Ecto neural progenitor cell (in vitro differentiated cells): ENCODE measurements at places on chromosomes 4 and X.

DNA sequence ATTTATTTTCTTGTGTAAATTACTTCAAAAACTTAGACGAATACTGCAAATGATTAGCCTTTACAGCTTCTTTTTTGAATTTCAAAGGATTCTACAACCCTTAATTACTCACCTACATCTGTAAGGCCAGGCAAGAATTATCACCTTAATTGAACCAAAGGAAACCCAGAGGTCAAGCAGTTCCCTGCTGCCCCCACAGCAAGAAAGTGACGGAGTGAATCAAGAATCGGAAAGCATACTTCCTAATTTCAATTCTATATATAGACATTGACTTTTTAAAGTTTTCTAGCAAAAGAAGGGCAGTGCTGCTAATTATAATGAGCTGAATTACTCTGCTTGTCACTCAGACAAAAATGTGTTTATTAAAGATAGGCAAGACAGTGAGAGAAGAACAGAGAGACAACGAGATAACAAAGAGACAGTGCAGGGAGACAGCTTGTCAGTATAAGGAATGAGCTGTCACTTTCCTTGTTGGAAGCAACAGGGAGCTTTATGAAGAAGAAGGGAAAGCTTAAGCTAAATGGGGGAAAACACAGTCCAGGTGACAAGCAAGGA, 47.5 kb upstream of the SPANXN4 start:
- no peak for DNase-seq

DNA sequence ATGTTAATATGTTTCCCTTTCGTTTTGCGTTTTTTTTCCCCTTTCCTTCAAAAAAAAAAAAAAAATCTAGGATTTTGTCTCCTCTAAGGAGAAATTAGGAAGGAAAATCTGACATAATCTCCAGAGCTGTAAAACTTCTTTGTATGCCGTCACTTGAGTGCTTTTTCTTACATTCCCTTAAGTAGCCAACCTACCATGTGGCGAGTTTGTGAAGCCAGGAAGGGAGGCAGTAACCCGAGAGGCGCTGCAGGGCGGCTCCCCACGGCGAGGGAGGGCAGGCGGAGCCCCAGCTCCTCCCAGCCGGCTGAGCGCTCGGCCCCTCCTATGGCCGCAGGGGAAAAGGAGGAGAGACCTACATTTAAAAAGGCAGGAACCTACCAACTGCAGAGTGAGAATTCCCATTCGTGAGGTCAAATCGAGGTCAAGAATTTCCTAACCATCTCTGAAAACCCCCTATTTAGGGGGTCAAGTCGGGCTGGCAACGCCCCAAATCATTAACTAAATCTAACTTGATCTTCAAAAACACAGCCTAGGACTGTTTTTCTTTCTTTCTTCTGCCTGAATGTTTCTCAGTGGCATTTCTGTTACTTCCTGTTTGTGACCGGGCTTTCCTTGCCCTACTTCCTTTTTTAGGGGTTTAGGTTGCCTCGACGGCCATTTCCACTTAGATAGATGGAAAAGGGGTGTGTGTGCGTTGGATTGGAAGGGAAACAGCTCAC, 345.1 kb upstream of the KLF3 start:
- DNase-seq = peak; percentile 88

- DNase-seq = no peak
These were observed 261.8 kb downstream of the KCTD8 start for GRCh38 chr4:44186850-44187246.

GRCh38 chr4:114019969-114020358, 40.5 kb upstream of the ARSJ start:
- no peak for DNase-seq

DNA sequence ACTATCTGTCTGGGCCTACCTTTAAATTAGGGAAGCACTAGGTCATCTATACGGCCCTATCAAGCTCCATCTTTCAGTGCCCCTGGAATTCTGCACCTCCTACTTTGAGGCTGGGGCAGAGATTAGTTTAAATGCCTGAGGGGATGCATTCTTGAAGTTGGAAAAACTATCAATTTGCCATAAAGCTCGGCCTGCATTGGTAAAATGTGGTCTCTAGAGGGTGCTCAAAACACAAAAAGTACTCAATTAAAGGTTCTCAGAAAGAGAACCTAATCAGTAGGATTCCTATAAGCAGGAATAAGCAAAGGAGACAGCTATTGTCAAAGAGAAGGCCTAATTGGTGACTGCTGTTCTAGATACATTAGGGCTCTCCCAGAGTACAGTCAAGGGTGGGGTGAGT, 111.7 kb downstream of the AMER1 start:
- no peak for DNase-seq

DNA sequence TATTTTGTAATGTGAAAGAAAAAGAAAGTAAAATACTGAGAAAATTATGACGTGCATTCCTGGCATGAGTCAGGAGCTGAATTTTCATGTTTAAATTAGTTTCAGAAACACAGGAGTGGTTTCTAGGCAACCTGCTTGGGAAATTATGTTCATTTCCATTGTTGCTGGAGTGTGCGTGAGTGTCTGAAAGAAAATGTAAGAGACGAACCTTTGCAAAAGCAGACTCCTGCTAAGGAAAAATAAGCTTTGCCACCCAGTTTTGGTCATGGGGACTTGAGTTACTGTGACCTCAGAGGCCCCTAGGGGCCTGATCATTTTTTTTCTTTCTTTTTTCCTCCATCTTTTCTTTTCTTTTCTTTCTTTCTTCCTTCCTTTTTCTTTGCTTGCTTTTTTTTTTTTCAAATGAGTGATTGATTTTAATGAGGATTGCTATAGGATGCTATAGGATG, 18.8 kb upstream of the CHRNA9 start:
- no peak for DNase-seq

- DNase-seq = no peak
These were observed 32.4 kb upstream of the TMEM131L start for GRCh38 chr4:153433754-153434105.

DNA sequence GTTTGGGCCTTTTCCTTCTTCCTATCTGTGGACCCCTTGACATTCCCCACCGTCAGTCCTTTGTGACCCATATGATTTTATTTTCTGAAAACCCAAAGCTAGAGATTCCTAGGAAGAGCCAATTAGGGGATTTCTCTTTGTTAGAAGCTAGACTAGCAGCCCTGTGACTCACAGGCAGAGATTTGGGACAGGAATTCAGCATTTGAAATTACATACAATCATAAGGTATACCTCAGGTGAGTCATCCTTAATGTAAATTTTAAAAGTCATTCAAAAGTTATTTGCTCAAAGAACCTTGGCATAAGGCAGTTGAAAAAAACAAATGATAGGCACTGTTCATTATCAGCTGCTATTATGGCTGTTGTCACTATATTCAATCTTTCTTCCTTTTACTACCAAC, 40.6 kb downstream of the USP26 start:
- DNase-seq = no peak

DNA sequence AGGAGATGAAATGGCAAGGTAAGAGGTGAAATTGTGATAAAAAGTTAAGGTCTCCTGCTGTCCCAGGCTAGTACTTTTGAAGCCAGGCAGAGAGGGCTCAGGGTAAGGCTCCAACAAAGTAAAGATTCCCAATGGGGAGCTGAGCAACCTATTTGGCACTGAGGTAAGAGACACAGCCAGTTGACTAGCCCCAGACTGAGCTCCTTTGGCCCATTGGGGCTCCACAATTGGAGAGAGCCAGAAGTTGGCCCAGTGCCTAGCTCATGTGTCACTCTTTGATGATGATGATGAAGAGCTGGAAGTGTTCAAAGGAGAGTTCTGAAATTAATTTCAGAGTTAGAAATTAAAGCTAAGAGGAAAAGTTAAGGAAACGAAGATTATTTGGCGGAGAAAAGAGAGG, 94.6 kb downstream of the RLIM start:
- DNase-seq = no peak

DNA sequence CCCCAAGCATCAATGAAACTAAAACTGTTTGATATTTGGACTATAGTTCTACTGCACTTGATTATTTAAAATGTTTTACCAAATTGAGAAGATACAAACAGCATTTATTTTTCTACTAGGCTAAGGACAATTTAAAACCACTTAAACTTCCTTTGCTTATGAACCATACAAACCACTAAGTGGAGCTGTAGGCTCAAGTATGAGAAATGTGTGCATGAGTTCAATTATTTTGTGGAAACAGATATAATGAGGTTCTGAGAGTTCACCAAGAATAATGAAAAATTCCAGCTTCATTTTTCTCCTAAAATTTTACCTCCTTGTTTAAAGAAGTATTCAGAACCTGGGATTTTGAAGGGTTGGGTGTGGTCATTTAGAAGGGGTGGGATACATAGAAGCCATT, 63.1 kb downstream of the SERPINA7 start:
- DNase-seq = no peak

DNA sequence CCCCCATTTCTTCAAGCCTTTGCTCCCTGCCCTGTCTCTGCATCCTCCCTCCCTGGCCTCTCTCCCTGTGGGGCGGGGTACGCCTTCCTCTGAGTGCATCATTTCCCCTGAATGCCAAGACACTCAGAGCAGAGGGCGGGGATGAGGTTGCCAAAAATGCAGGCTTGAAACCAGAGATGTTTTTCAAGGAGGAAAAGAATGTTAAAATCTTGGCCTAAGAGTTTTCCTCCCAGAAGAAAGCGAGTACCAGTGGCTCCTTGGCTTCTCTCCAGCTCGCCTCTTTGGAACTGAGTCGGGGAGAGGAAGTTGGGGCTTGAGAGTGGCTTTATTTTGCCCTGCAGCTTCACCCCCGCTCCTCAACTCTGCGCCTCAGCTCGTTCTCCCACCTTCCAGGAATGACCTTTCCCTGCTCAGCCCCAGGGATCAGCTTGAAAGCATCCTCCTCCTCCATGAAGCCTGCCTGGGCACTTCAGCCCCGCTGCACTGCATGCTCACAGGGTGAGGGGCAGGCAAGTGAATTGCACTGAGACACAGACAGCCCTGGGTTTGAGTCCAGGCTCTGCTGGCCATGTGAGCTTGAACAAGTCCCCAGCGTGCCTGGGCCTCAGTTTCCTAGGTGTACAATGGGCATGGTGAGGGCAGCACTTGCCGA, 57.5 kb upstream of the SORCS2 start:
- DNase-seq = no peak

DNA sequence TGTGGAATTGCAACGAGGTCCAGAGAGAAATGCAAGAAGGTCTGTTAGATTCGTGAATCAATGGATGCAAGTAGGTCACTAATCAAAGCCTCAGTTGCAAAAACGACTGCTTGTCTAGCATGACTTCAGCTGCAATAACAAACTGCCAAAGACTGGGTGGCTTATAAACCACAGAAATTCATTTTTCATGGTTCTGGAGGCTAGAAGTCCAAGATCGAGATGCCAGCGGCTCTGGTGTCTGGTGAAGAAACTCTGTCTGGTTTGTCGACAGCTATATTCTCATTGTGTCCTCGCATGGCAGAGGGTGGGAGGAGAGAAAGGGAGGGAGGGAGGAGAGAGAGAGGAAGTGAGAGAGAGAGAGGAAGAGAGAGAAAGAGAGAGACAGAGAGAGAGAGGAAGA, 114.7 kb downstream of the MXRA5 start:
- DNase-seq = no peak

DNA sequence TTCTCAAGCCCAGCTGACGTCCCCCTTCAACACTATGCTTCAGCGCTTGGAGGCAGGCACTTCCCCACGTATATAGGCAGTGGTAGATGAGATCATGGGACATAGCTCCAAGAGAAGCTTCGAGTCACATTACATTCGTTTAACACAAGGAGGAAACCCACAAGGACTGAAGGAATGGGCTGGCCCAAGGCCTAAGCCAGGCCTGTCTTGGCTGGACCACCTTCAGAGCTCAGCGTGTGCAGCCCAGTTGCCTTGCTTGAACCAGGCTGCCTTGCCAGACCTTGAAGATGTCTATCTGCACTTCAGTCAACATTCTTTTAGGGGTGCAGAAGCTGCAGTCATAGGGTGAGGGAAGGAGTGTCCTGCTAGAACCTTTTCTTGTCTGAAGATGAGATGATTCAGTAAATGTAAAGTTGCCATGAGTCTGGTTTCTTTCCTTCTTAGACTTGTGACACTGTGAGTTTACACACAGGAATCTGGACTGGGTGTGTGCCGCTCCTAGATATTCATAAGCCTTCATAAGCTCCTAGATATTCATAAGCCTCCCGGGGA, 144.1 kb upstream of the RBPJ start:
- no peak for DNase-seq

- DNase-seq = no peak
These were observed 7.8 kb upstream of the METAP1 start for GRCh38 chr4:98987720-98988119.

GRCh38 chr4:168908093-168908492, 102.0 kb downstream of the CBR4 start:
- no peak for DNase-seq

DNA sequence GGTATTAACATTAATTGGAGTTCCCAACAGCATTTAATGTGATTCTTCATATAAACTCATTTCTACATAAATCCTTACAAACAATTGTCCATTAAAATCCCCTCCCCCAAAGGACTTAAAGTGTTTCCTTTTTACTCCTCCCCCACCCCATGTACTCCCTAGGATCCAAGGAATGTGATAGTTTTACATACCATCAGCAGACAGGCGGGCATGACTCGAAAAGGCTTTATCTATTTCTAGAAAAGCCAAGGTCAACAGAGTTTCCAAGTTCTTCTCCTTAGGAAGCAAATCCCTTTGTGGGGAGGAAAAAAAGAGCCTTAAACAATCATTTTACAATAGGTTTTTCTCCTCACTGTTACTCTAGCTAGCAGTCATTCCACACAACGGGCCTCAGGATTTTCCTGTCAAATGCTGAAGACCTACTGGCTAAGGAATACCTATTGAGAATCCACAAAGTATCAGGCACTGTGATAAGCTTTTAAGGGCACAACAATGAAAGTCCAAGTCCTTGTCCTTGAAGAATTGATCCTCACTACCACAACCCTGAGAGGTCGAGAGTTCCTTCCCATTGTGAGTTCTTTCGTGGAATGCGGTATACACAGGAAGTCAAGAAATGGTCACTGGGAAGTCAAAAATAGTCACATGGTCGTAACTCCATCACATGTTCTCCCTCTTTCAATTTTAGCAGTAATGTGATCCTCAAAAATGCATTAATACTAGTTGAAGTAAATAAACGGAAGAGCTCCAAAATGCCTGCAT, 7.2 kb downstream of the PPM1K start:
- no peak for DNase-seq

GRCh38 chr4:16801356-16801755, 97.1 kb downstream of the LDB2 start:
- DNase-seq = no peak

DNA sequence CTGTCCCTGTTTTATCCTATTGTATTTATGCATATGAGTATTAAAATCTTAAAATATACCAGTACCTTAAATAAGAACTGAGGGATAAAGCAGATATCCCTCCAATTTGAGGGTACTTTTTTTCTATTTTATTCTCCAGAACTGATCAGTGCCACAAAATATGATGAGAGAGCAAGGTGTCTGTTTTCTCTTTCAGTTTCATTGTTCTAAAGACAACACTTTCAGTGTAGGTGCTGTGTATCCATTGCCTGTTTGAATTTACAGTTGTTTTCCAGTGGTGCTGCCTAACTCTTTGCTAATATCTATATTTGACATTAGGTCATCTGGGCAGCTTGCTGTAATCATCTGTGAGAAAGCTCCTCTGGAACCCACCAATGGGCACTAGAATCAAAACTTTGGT, 394.7 kb downstream of the IL1RAPL1 start:
- DNase-seq = no peak

GRCh38 chrX:29851857-29852605, 363.3 kb upstream of the MAGEB2 start:
- DNase-seq = no peak
